ENCODE measurements at places on chromosomes 4 and X. TPM values are rescaled to one million over a fixed set of nuclear protein-coding genes. Genes with fewer than 3 reads are reported as not detected.

- DNase-seq, result no peak
- H3K27ac ChIP-seq, result peak overlapping the region; percentile 49
- no peaks in the 10 kb centered on the region for H3K36me3 ChIP-seq
- H3K27me3 ChIP-seq, result no peaks in the 10 kb centered on the region
- no peaks in the 10 kb centered on the region for H3K4me1 ChIP-seq
- H3K4me3 ChIP-seq, result no peak overlapping the region
Measured at GRCh38 chr4:14850455-14851097, 151.7 kb upstream of the CPEB2 start.

Gene HS3ST1
- total RNA-seq, result 2.5 TPM

- H3K27me3 ChIP-seq, result no peaks in the 10 kb centered on the region
- no peak for DNase-seq
- H3K27ac ChIP-seq, result no peak overlapping the region
- H3K36me3 ChIP-seq, result no peaks in the 10 kb centered on the region
- no peak overlapping the region for H3K4me3 ChIP-seq
Measured at GRCh38 chrX:18160369-18160768, 60.3 kb downstream of the BEND2 start.

DNA sequence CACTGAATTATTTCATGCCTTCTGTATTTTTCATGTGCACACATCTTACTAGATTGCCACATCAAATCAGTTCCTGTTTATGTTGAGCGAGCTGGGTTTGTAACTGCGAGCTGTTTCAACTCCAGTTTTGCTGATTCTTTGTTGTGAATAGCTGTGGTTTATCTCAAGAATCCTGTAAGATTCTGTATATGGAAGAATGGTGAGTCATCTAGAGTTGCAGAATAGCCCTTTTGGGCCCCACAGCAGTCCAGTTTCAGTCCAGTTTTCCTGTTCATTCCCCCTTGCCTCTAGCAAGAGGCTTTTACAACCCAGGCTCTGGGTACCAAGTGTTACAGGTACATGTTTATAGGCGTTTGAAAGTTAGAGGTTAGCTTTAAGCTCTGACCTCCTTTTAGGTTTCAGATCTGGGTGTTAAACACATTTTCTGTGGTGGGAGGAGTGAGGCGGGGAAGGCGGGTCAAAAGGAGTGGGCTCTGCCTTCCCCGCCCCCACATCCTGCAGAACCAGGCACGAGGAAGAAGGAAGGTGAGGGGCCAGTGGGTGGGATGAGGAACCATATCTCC lies 32.7 kb downstream of the TBC1D14 start:
- H3K36me3 ChIP-seq, result no peaks in the 10 kb centered on the region
- H3K4me3 ChIP-seq, result peak overlapping the region; percentile 77
- H3K4me1 ChIP-seq, result peaks cover 39% of the 10 kb centered on the region
- DNase-seq, result no peak
- no peaks in the 10 kb centered on the region for H3K27me3 ChIP-seq

DNA sequence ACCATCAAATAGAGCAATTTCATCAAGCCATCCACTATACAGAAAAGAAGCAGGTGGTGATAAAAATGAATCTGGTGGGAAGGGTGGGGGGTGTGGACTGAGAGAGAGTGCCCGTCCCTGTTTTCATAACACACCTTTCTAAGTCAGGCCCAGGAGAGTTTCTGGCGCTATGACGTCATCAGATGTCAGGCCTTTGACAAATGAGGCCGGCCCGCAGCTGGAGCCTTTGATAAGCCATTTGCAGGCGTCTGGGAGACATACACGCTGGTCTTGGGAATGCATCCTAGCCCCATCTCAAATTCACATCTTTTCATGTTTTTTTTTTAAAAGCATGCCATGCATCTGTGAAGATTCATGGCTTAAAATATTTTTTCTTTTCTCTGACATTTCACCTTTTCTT lies 404.5 kb downstream of the BCOR start:
- H3K4me3 ChIP-seq, result no peak overlapping the region
- H3K36me3 ChIP-seq, result no peaks in the 10 kb centered on the region
- peaks cover 7% of the 10 kb centered on the region for H3K4me1 ChIP-seq
- peak overlapping the region; percentile 7 for H3K27ac ChIP-seq
- no peak for DNase-seq

Gene SSX1
- total RNA-seq, result not detected

Gene FAM9B
- total RNA-seq, result not detected

- no peaks in the 10 kb centered on the region for H3K27me3 ChIP-seq
- DNase-seq, result no peak
- no peak overlapping the region for H3K4me3 ChIP-seq
- H3K36me3 ChIP-seq, result no peaks in the 10 kb centered on the region
- H3K27ac ChIP-seq, result no peak overlapping the region
Measured at GRCh38 chr4:29295280-29295679, 1424.9 kb upstream of the PCDH7 start.

- no peak overlapping the region for H3K27ac ChIP-seq
- no peaks in the 10 kb centered on the region for H3K36me3 ChIP-seq
- H3K4me3 ChIP-seq, result no peak overlapping the region
- no peak for DNase-seq
- H3K27me3 ChIP-seq, result no peaks in the 10 kb centered on the region
Measured at GRCh38 chrX:135977611-135978010, 3.8 kb upstream of the MMGT1 start.

Gene ADH4
- total RNA-seq, result 3.7 TPM

Gene RGN
- 3.5 TPM for total RNA-seq

Gene GPR82
- total RNA-seq, result not detected

DNA sequence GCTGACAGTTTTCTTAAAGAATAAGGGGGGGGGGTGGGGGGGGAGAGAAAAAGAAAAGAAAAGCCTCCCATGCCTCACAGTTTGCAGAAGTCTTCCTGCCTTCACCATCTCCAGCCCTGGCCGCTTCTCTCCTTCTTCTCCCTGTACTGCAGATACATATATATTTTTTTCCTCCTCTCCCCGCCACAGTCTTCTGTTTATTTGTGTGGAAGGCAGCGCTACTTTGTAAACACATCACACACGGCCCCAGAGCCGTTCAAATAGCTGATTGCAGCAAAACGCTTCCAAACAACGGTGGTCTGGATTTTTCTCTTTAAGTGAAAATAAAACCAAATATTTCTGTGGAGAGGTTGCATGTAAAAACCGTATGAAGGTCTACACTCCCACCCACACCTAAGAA lies 732 bp downstream of the NLGN4X start:
- H3K27me3 ChIP-seq, result peaks cover 46% of the 10 kb centered on the region
- H3K36me3 ChIP-seq, result no peaks in the 10 kb centered on the region
- peak overlapping the region; percentile 96 for H3K4me3 ChIP-seq
- no peak for DNase-seq
- H3K4me1 ChIP-seq, result peaks cover 21% of the 10 kb centered on the region
- no peak overlapping the region for H3K27ac ChIP-seq

- no peak overlapping the region for H3K27ac ChIP-seq
- H3K4me3 ChIP-seq, result no peak overlapping the region
- H3K4me1 ChIP-seq, result no peaks in the 10 kb centered on the region
- H3K27me3 ChIP-seq, result no peaks in the 10 kb centered on the region
- DNase-seq, result no peak
- no peaks in the 10 kb centered on the region for H3K36me3 ChIP-seq
Measured at GRCh38 chr4:157819693-157820464, 352.9 kb downstream of the GASK1B start.

Gene PLP1
- 55.3 TPM for total RNA-seq

DNA sequence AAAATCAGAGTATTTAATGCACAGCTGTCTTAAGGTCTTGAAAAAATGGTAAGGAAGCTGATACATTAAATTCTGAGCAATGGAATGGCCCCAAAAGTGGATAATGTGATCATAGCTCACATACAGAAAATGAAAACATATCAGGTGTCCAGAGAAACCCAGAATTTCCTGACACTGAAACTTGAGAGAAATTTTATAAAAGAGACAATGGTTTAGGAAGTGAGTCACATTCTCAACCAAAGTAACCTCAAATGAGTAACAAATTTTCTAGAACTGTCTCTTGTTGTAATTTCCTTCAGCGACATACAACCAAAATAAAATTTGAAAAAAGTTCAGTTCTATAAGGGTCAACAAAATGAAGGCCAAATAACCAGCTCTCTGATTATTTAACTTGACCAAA lies 37.4 kb upstream of the PACRGL start:
- H3K4me1 ChIP-seq, result peaks cover 29% of the 10 kb centered on the region
- no peak overlapping the region for H3K4me3 ChIP-seq
- H3K27me3 ChIP-seq, result peaks cover 7% of the 10 kb centered on the region
- H3K36me3 ChIP-seq, result no peaks in the 10 kb centered on the region

- no peak for DNase-seq
- no peak overlapping the region for H3K4me3 ChIP-seq
- H3K27me3 ChIP-seq, result no peaks in the 10 kb centered on the region
- H3K27ac ChIP-seq, result no peak overlapping the region
- peaks cover 15% of the 10 kb centered on the region for H3K36me3 ChIP-seq
Measured at GRCh38 chr4:6582889-6583490, 8.0 kb downstream of the MAN2B2 start.

GRCh38 chr4:3701736-3702560 lies 64.2 kb upstream of the ADRA2C start:
- no peak overlapping the region for H3K4me3 ChIP-seq
- H3K4me1 ChIP-seq, result peaks cover 7% of the 10 kb centered on the region
- no peak overlapping the region for H3K27ac ChIP-seq
- peaks cover 26% of the 10 kb centered on the region for H3K27me3 ChIP-seq

GRCh38 chrX:112945826-112946225 lies 105.2 kb upstream of the AMOT start:
- H3K27me3 ChIP-seq, result no peaks in the 10 kb centered on the region
- no peak overlapping the region for H3K27ac ChIP-seq
- DNase-seq, result no peak
- no peaks in the 10 kb centered on the region for H3K36me3 ChIP-seq

GRCh38 chr4:184775854-184776555 lies 42.1 kb upstream of the CENPU start:
- peaks cover 8% of the 10 kb centered on the region for H3K36me3 ChIP-seq
- H3K4me3 ChIP-seq, result no peak overlapping the region
- no peak for DNase-seq
- no peaks in the 10 kb centered on the region for H3K27me3 ChIP-seq
- no peaks in the 10 kb centered on the region for H3K4me1 ChIP-seq
- H3K27ac ChIP-seq, result no peak overlapping the region

Gene CYBB
- total RNA-seq, result 0.17 TPM

All from type B pancreatic cell (in vitro differentiated cells).